ENCODE measurements at places on chromosomes 11 and 22.

DNA sequence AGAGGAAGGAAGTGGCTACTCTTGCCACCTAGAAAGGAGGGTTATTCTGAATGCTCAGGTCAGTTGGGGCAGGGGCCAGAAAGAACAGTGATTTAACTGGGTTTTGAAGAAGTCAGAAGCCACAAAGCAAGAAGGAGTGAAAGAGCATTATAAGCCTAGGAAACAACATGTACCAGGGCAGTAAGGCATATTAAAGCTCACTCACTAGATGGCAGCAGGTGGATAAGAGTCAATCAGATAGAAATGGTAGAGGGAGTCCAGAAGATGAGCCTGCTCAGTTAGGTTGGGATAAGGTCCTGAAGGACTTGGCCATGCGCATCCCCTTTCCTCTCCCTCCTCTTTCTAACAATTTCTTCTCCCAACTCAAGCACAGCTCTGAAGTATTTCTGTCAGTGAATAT lies 22.0 kb upstream of the PATE1 start:
- DNase-seq, result peak; percentile 38

DNA sequence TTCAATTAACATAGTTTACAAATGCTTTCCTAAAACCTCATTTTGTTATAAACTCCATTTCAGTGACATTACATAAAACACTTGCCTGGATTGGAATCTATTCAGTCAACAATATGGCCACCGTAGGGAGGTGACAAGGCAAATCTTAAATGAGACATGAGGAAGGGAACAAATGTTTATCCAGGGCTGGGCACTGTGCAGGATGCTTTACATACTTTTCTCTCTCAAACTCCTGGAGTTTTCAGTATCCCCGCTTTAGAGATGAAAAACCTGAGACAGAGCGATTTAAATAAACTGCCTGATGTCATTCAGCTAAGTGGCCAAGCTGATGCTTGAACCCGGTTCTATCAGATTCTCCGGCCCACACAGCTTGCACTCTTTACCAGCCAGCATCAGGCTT lies 259.9 kb downstream of the CADM1 start:
- DNase-seq, result no peak

DNA sequence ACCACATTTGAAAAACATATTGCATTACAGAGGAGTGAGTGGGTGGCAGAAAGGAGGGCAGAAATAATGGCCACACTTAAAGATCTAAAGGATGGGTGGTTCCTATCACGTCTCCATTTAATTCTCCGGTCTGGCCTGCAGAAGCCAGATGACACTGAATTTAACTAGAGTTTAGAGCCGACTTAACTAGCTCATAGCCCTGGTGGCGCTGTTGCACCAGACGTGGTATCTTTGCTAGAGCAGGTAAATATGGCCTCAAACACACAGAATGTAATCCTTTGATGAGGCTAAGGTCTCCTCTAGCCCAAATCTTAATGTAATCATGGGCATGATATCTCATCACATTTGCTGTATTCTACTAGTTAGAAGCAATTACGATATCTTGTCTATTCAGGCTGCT lies 51.5 kb upstream of the GAL start:
- DNase-seq, result peak; percentile 86

DNA sequence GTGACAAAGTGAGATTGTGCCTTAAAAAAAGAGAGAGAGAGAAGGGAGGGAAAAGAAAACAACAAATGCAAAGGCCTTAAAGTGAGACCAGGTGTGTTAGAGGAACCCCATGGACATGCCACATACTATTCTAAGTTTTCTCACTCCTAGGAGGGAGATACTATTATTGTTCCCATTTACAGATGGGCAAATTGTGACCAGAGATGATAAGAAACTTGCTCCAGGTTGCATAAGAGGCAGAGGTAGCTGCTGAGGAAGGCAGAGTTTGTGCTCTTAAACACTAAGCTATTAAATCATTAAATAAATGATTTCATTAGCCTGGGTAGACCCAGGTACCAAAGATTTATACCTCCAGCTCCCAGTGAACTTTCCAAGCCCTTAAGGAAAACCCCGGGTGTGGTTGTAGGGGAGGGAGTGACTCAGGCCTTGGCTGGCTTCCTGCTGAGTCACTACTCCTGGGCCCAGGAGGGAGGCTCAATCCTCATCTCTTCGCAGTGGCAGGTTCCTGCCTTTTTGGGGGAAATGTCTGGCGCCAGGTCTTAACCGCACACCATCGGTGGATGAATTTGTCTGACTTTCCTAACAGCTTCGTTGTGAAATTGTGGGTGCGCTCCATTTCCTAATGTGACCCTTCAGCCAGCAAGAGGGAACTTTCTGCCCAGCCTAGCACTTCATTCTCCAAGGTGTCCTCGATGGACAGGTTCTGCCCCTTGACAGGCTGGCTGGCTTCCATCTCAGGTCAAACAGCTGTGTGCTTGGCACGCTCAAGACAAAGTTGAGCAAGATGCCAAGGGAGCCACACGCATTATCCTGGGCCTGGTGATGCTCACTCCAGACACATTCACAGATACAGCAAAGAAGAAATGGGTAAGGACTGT lies 33.4 kb upstream of the PTPRJ start:
- DNase-seq, result peak; percentile 91

DNA sequence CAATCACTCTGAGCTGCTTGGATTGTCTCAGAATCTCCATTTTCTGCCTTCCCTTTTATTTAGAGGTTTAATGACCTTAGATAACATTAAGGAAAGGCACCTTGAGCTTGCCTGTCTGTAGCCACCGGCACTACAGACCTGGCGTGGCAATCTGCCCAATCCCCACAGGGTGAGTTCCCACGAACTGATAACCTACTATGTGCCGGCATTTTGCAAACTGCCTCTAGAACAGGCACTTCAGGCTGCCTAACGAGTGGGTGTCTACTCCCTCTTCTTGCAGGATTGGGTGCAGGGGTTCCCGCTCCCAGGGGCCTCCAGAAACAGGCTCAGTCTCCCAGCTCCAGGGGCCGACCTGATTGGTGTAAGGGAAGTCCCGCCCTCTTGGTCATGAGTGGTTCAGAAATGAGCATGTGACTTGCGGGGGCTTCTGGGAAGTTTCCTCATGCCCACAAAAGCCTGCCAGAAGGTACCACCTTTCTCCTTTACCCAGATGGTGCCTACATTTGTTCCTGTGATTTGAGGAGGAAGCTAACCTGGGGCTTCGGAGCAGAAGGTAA lies 120.0 kb upstream of the LDLRAD3 start:
- no peak for DNase-seq

- no peak for DNase-seq
Observed at GRCh38 chr11:68312117-68312779, at the start of gene LRP5. Gene LRP5 (plus strand): TSS chr11:68312591. CDS start chr11:68312715, 124 bp downstream.

- no peak for DNase-seq
Observed at GRCh38 chr11:35992548-35992947, 48.7 kb downstream of the LDLRAD3 start.

DNA sequence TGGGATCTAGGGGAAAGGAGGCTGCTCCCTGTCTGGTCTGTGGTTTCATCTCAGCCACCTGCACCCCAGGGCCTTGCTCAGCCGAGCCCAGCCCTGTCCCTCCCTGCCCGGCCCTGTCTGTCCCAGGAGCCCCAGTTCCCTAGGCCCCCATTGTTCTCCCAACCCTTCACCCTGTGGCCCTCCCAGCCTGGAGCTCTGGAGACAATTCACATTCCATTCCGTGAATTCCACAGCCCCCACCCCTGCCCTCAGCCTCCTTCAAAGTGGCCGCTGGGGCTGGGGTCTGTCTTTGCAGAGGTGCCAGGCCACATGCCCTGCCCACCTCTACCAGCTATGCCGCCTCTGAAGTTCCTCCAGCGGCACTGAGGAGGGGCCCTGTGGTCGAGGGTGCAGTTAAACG lies 77.9 kb upstream of the WNT11 start:
- DNase-seq, result no peak

DNA sequence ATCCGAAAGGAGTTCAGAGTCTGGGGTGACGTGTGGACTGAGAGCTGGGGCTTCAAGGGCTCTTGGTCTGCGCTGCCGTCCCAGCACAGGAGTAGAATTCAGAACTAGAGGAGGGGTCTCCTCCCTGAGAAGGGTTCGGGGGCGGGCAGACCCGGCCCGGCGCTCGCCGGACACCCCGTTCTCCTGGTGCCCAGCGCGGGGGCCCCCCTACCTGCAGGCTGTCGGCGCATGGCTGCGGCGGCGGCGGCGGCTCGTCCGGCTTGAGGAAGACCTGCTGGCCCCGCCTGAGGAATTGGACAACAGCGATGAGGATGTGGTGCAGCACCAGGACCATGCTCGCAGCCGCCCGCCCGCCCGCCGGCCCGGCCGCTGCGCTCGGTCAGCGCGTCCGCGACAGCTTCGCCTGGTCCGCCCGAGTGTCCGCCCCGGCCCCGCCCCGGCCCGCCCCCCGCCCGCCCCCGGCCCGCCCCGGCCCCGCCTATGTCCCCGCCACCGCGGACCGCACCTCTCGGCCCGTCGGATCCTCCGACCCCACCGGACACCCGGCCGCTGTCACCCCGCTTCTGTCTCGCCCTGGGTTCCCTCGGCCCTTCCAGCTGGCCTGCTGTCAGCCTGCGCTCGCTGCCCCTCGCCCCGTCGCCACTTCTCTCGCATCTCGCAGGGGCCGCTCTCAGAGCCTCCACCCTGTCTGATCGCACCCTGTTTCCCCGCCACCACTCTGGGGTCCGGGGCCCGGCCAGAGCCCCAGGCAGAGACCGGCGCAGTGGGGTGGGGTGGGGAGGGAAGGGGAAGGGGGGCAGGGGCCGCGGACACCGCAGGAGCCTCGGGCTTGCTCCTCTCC lies 32.0 kb downstream of the PDE2A start:
- no peak for DNase-seq

DNA sequence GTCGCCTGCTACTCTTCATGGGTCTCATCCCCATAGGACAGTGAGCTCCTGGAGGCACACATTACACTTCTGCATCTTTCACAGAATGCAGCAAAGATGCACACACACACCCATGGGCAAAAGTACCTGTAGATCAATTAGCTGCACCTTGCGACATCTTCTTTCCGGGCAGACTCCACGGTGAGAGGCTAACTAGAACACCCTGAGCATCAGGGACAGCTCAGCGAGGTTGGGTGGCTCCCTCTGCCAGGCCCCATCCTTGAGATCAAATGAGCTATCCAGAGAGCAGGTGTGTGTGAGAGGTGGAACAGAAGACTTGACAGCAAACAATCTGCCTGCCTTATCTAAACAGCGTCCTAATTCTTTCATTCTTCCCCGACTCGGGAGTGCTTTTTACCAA lies 96.1 kb upstream of the BID start:
- no peak for DNase-seq

DNA sequence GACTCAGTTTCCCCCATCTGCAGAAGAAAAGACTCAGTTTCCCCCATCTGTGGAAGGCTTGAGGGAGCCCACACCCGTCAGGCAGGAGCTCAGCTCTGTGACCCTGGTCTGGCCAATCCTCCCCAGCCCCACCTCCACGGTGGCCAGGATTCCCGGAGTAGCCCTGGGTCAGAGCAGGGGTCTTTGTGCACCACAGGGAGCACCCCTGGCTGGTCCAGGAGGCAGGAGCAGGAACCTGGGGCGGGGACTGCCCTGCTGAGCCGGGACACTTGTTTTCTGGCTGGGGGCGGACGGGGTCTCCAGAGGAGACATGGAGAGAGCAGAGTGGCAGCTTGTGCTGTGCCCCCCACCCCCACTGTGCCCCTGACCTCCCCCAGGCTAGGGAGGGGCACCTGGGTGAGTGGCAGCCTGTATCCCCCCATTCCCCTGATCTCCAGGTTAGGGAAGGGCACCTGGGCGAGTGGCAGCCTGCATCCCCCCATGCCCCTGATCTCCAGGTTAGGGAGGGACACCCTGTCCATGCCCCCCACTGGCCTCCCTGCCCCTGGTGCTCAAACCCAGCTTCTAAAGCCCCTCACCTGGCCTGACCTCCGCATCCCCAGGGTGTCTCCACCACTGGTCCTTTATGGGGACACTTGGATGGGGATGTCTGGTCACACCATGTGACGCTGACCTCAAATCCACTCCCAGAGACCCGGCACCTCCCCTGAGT lies 18.8 kb downstream of the IL17REL start:
- DNase-seq, result no peak

- no peak for DNase-seq
Observed at GRCh38 chr11:59212744-59213631, at the start of gene MPEG1. Gene MPEG1 (minus strand): TSS chr11:59212927. CDS start chr11:59212865, 62 bp downstream.

DNA sequence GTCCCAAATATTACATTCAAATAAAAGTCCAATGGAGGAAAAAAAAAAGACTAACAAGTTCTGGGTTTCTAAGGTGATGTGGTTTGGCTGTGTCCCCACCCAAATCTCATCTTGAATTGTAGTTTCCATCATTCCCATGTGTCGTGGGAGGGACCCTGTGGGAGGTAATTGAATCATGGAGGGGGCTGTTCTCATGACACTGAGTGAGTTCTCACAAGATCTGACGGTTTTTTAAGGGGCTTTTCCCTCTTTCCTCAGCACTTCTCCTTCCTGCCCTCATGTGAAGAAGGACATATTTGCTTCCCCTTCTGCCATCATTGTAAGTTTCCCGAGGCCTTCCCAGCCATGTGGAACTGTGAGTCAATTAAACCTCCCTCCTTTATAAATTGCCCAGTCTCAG lies 7.9 kb upstream of the MS4A2 start:
- no peak for DNase-seq

- DNase-seq, result no peak
Observed at GRCh38 chr22:35116817-35117216, 50.9 kb downstream of the ISX start.

GRCh38 chr11:47979378-47980087 lies 826 bp upstream of the PTPRJ start:
- DNase-seq, result no peak

DNA sequence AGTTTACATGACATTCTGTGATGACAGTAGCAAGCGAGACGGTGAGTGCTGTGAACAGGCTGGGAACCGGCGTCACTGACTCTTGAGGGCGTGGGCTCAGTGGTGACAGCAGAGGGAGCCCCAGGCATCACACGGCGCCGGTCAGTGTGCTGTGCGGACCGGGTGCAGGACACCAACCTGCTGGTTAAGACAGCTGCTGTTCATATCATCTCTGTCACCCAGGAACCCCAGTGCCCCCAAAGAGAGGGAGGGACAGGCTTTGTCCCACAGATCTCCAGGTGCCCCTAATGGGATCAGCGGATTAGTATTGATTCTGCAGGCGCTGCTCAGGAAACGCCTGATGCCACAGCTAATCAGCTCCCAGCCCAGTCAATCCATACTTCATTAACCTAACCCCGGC lies 18.4 kb downstream of the B3GAT1 start:
- no peak for DNase-seq

DNA sequence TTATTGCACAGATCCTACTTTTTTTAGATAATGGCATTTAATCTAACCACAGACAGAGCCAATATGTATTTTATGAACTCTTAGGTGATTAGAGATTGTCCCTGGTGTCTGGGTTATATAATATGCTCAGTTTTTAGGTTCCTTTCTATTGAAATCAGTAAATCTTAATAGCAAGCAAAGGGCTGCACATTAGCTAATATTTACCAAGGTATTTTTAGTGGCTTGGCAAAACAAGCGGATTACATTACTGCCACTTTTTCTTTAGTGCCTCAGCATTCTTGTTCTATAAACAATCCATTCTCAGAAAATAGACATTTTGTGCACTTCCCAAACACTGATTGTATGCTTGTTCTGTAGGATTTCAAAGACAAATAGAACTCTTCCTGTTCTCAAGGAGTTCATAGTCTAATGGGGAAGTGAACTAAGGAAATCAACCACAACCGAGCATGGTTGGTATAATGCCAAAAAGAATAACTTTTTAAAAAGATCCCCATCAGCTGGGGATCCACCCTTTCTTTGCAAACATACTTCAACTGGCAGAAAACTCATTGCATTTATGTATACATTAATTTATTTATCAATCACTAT lies 23.8 kb downstream of the KCNJ1 start:
- DNase-seq, result no peak

Data from choroid plexus epithelial cell (primary cell).